ENCODE measurements at places on chromosomes 4 and X.

DNA sequence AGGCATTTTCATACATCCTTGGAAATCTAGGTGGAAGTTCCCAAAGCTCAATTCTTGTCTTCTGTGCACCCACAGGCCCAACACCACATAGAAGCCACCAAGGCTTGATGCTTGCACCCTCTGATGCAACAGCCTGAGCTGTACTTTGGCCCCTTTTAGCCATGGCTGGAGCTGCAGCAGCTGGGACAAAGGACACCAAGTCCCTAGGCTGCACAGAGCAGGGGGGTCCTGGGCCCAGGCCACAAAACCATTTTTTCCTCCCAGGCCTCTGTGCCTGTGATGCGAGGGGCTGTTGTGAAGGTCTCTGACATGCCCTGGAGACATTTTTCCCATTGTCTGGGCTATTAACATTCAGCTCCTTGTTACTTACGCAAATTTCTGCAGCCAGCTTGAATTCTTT, 124.0 kb upstream of the S100G start:
- no peak for DNase-seq

DNA sequence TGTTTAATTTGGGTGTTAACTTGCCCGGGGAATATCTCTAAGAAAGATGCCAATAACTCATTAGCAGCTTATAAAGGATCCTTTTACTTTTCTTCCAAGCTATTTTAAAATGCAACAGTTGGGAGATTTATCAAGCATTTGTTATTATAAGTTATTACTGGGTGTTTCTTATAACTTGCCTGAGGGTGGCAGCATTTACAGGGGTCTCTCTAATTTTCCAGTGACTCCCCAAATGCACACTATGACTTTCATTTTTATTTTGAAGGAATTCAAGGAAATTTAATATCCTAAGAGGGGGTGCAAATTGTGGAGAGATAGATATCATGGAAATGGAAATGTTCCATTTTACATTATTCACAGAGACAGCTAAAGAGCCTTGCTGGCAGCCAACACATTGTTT, 138.0 kb downstream of the PDGFRA start:
- no peak for DNase-seq

DNA sequence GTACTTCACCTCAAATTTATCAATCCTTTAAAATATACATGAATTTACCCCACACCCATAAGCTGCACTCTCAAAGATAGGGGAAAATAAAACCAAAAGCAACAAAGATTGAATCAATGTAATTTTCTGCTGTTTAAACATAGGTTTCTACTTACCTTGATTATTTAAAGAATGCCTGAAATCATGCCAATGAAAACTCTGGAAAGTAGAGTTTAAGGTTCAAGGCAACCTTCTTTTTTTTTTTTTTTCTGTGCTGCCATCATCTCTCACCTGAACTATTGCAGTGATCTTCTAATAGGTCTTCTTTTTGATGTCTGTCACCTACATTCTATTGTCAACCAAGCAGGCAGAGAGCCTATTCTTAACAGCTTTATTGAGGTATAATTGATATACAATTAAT, 682.1 kb downstream of the IL1RAPL1 start:
- no peak for DNase-seq

DNA sequence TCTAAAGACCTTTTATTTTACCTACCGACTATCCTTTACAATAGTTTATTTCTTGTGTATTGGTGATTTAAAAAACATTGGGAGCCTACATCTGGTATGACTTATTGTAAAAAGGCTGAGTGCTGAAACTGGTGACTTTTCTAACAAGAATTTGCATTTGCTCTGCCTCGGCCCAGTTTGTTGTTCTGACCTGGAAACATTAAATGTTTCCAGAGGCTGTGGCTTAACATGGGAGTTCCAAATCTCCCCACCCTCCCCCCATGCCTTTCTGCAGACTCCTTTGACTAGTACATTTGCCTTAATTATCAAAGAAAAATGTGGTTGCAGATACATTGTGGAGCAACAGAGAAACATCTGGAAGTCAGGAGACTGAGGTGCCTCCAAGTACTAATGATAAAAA, 39.8 kb downstream of the SPCS3 start:
- DNase-seq, result no peak

DNA sequence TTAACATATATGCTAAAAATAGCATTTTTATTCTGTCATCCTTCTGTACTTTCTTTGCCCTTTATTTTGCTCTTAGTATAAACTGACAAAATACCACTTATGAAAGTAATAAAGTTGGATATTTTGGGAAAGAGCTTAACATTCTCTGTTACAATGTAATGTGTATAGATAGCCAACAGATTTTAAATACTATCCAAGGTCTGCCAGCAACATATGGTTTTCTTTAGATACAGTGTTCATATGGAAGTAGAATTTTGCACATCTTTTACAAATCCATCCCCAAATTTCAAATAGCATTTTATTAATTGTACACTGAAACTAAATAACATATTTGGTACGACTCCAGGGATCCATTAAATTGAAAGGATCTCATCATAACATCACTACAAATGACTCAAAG, 268.6 kb upstream of the PCDH18 start:
- no peak for DNase-seq

DNA sequence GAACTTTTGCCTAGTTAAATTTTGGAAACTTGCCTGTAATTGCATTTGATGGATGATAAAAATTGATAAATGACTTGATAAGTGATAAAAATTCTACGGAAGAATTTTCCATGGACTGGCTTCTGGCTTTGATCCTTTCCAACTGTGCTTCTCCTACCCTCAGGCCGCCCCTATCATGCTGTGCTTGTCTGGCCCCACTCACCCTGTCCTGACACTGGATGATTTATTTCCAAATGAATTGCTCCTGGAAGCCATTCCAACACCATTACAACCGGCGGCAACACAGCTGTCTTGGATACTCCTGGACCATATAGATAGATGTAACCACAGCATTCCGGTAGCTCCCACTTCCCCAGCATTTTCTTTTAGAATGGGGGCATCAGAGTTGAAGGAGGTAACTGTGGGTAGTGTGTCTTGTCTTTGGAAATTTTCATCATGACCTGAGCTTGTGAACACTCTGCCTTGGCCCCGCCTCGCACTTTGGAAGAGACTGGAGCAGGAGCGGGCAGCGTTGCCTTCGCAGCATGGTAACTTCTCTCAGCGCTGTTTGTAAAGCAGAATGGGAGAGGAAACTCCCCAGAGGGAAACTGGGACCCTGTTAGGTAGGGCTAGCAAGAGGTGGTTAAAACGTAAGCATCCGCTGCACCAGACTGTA, 77.4 kb downstream of the TBL1X start:
- DNase-seq, result no peak

DNA sequence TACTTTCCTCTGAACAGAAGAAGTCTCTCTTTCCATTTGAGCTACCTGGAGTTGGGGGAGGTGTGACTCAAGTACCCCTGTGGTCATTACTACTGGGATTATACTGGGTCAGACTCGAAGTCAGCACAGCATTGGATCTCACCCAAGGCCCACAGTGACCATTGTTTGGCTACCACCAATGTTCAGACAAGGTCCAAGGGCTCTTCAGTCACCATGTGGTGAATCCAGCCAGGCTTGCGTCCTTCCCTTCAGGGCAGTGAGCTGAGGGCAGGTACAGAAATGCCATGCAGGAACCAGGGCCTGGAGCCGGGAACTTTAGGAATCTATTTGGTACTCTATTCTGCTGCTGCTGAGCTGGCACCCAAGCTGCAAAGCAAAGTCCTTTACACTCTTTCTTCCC, 5.5 kb upstream of the SLC4A4 start:
- DNase-seq, result no peak

GRCh38 chrX:45775468-45775867, 574.8 kb upstream of the DIPK2B start:
- DNase-seq, result no peak

- DNase-seq, result no peak
Observed at GRCh38 chr4:834368-835147, 8.6 kb upstream of the CPLX1 start.

- no peak for DNase-seq
Observed at GRCh38 chr4:152458801-152459302, 77.0 kb downstream of the FBXW7 start.

- DNase-seq, result peak; percentile 37
Observed at GRCh38 chr4:150782311-150782710, 200.4 kb downstream of the MAB21L2 start.

- DNase-seq, result no peak
Observed at GRCh38 chr4:26647523-26648224, 63.8 kb downstream of the TBC1D19 start.

GRCh38 chr4:24550441-24551175, 33.7 kb downstream of the DHX15 start:
- DNase-seq, result no peak

DNA sequence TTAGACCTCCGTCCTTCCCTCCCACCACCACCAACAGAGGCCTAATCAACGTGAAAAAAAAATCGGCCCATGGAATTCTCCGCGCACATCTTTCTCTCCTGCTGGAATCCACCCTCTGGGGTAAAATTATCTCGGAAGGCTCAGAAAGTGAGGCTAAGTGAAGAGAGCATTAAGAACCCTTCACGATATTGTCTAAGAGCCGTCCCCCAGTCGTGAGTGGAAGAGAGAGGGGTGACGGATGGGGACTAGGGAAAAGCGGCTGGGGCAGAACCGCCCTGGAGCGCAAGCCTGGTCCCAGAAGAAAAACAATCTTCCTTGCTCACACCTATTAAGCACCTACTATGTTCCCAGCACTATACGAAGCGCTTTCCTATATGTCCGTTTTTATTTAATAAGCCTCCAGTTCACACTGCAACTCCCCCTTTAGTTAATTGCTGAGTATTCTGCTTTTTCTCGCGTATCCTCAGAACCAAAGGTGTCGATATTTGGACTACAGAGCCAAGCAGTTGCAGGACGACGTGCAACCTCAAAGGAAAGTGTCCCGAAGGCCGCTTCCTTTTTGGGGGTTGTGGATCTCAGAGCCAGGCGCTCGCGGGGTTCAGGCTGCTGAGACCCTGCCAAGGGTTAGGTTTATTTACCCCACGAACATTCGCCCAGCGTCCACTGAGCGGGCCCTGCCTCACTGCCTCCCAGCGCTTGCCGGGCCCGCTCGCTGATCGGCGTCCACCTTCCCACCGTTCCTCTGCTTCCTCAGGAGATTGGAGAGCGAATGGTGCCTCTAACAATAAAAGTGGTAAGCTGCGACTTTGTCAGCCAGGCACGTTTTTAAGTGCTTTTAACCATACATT, 889 bp downstream of the MGARP start:
- DNase-seq, result no peak

GRCh38 chrX:84363051-84363450, 139.2 kb downstream of the HDX start:
- DNase-seq, result no peak

DNA sequence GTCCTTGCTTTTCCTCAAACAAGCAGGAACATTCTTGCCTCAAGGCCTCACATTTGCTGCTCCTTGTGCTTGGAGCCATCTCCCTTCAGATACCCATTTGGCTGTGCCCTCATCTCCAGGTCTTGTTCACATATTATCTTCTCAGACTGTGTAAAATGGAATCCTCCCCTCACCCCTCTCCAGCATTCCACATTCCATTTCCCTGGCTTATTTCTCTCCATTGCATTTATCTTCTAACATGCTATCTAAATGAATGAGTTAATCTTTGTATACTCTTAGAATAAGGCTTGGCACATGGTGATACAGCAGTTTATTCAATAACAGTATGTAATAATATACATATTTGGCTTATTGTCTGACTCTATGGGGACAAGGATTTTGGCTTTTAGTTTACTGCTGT, 8.8 kb upstream of the GALNT7 start:
- no peak for DNase-seq

- no peak for DNase-seq
Observed at GRCh38 chrX:72079607-72080006, 52.1 kb downstream of the RTL5 start.

- no peak for DNase-seq
Observed at GRCh38 chrX:53227224-53227765, 2.3 kb upstream of the KDM5C start.

DNA sequence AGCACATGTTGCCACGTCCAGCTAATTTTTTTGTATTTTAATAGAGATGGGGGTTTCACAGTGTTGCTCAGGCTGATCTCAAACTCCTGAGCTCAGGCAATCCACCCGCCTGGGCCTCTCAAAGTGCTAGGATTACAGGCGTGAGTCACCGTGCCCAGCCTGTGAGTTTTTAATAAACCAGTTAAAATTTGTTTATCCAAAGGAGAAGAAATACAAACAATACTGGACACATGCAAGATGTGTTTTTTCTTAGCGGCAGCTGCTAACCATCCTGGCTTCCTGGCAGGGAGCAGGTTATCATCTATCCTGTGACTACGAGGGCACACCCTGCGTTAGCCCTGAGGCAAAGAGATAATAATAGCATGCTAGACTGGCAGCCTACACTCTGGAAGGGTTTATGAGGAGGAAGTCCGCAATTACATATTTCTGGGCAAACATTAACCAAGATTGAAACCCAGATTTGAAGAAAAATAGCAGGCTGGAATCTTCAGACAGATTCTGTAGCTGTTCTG, 191.4 kb downstream of the SPRY1 start:
- peak; percentile 99 for DNase-seq

- no peak for DNase-seq
Observed at GRCh38 chrX:25721564-25721963, 416.6 kb upstream of the MAGEB18 start.

Measured in LNCaP clone FGC (cell line).